ENCODE measurements at places on chromosomes 3 and 15.

DNA sequence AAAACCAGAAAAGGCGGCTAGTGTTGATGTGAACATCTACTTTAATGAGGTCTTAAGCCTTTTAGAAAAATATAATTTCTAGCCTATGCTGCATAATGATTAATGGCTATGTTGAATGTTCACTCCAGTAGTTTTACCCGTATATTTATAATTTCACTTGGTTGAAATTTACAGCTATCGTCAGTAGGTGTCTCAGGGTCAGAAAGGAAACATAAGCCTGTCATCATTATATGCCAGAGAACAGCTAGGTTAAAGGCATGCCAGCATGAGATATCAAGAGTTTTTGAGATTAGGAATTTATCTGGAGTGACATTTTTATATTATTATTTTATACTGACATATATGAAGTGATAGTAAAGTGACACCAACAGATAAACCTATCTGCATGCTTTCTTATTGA lies 904.1 kb downstream of the OTOL1 start:
- DNase-seq = no peak

GRCh38 chr3:2714834-2715233 lies 395.3 kb downstream of the IL5RA start:
- DNase-seq = no peak

DNA sequence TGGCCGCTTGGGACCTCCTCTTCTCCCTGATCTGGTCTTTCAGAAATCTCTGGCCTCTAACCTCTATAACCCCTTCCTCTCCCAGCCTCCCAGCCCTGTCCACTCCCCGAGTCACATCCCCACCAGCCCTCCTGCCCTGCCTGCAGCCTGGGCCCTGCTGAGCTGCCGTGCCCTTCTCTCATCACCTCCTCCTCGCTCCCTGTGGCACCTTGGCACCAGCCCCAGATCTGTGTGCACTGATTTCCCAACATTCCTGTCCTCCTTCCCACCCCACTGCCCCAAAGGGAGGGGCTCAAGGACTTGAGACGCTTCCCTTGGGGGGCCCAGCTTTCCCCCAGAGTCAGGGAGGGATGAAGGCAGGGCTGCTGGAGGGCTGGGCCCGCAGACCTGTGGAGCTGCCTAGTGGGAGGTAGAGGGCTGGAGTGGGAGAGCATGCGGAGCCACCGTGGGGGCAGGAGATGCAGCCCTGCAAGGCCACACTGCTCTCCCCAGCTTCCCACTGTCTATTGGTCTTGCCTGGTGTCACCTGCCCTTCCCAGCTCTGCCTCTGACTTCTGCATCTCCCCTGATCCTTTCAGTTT lies 42.7 kb downstream of the EXOG start:
- DNase-seq = no peak

GRCh38 chr3:23728601-23729117 lies 77.1 kb upstream of the UBE2E1 start:
- DNase-seq = no peak

- DNase-seq = no peak
Observed at GRCh38 chr3:156404217-156404616, 150.7 kb downstream of the SSR3 start.

DNA sequence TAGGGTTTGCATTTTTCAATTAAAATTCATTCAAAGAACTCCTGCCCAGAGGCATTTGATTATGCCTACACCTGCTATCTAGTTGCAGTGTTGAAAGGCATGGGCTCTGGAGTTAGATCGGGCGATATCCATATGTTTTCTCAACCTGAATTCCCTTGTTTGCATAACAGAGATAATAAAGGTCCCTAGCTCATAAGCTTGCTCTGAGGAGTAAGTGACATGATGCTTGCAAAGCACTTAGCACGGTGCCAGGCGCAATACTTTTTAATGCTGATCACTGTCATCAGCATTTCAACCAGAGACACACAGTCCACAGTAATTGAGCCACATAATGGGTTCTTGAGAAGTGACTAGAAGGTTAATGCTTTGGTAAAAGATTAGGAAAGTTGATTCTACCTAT lies 106.3 kb upstream of the SAMMSON start:
- no peak for DNase-seq

DNA sequence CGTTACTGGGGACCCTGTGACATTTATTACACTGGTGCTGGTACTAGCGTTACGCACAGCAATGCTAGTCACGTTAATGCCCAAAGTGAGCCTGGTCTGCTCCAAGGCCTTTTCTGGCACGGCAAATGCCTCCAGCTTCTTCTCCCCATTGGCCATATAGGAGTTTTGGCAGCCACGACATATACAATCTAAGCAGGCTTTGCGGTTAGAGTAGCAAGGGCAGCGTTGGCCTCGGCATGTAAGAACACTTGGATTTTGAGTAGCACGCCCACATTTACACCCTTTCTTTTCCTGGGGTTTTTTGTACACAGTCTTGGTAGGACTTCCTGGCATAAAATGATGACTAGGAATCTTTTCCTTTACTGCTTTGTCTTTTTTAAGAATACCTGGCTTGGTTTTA lies 44.9 kb downstream of the MSL2 start:
- no peak for DNase-seq

DNA sequence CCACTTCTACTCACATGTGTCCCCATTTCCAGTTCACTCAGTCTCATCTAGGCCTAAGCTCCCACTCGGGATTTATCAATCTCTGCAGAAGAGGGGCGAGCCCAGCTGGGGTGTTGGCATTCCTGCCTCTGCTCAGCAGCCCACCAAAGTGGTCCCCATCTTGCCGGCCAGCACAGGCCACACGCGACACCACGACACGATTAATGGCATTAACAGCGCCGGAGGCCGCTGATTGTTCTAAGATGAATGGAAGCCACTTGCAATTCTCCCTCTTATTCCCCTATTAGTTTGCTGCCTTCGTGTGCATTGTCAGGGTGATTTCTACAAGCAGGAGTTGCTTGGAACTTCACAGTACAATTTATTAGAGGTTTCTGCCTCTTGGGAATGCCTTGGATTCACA lies 477.3 kb downstream of the SHQ1 start:
- DNase-seq = no peak

DNA sequence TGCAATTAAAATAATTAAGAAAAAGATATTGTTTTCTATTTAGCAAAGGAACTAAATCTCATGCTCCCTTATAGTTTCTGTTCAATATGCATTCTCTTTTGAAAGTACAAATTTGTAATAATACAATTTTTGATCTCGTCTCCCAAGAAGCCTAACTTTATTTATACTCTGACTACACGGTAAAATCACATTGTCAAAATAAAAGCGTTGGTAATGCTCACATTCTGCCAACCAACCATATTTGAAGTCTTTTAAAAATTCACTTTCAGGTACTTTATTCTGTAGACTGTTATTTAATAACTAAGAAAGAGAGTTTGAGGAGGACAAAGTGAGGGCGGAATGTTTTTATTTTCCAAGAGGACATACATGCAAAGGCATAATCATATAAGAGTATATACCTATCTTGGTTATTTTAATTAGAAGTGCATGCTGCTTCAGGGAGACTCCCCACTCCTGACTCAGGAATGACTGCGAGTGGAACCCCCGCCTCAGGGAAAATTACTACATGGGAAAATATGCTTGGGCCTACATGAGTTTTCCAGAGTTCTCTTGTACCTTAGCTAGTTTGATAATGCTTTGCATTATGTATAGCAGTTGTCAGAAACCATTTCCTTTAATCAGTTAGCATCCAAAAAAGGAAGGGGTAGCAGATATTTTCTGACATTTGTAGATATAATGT lies 19.3 kb downstream of the MBNL1 start:
- DNase-seq = no peak

- no peak for DNase-seq
Observed at GRCh38 chr3:148528024-148528423, 169.7 kb upstream of the AGTR1 start.

DNA sequence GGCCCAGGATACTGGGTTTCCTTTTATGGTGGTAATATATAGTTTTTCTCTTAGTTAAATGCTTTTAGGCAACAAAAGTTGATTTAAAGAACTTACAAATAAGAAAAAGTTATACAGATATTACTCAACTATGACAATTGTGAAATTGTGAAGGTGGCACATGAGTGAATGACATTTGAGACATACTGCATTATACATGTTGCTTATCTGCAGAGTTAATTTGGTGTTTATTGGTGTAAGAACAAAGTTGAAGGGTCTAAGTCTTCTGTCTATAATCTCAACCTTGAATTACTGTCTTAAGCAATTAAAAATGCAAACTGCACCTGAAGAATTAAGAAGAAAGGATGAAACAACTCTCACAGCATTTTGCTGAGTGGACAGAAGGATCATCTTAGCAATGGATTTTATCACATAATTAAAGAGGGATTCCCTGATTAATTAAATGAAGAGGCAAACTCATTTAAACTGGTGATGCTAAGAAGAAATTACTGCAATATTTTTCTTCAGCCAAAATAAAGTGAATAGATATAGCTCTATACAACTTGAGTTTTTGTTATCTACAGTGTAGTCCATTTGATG lies 298.9 kb upstream of the TGFBR2 start:
- DNase-seq = no peak

DNA sequence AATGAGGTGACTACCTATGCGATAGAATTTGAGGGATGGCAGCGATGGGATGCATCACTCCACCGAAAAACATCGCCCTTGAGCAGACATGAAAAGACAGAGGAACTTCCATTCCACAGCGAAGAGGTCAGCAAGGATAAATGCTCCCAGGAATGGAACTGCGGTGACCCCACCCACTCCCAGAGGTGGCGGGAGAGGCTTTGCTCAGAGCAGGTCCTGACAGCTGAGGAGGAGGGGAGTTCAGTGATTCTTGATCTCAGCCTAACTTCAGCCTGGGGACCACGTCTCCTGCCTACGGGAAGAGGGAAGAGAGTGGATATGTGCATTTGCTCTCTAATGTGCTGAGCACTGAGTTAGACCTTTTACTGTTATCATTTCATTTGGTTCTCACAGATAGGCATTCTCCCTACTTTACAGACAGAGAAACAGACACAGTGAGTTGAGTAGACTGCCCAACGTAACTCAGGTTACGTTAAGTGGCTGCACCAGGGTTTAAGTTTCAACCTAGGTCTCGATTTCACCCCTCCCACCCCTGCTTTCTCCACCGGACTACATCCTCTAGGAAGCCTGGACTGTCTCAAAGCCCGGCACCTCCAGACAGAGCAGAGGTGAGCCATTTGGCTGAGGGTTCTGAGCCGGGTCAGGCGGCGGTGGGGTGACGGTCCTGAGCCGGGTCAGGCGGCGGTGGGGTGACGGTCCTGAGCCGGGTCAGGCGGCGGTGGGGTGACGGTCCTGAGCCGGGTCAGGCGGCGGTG lies 170.0 kb downstream of the RAB11A start:
- DNase-seq = no peak

GRCh38 chr3:116440196-116440595 lies 5.1 kb downstream of the LSAMP start:
- no peak for DNase-seq

GRCh38 chr3:45051685-45052084 lies 25.6 kb downstream of the CLEC3B start:
- DNase-seq = no peak

DNA sequence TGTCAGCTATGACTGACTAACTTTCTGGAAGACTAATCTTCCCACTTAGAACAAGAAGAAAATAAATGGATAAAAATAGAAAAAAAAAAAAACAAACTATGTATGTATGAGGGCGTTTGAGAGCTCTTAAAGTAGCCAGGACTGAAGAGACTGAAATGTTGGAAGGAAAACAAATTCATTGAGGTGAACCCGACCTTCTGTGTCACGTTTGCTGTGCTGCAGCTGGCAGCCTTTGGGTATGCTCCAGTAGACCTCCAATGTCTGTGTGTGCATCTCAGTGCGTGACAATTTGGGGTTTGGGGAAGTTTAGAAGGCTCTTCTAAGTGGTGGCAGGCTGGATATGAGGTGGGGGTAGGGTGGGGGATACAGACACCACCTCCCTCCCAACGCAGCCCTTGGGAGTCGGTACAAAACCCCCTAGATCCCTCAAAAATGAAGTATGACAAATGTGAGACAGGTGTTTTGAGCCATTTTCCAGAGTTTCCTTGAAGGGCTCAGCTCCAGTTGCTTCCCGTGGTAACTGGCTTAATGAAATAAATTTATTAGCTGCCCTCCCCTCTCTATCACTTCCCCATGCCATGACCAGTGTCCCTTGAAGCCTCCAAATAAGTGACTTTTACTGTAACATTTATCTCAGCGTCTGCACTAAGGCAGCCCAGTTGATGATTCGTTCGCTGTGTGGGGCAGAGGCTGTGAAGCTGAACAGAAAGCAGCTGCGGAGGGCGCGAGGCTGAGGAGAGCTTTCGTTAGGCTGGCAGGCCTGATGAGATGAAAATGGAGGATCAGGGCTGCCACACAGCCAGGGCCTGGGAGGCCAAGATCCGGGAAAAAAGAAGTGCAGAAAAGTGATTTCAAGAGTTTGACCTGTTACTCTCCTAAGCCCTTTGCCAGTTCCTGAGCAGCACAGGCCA lies 34.9 kb upstream of the GABRB3 start:
- DNase-seq = no peak

DNA sequence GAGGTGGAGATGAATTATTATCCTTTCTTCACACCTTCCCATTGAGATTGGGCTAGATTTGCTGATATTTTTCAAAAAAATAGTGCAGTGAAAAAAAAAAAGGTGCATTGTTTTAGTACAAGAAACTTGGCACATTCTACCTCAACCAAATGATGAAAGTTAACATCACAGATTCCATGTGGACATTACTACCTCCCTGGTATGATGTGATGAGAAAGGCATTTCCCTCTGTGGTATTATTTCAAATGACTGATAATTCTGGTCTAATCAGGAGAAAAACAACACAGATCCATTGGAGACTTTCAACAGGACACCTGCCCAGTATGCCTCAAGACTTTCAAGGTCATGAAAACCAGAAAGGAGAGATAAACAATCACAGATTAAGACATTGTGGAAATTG lies 313.4 kb downstream of the BCHE start:
- no peak for DNase-seq

- no peak for DNase-seq
Observed at GRCh38 chr3:76943058-76943457, 96.8 kb upstream of the ROBO2 start.

DNA sequence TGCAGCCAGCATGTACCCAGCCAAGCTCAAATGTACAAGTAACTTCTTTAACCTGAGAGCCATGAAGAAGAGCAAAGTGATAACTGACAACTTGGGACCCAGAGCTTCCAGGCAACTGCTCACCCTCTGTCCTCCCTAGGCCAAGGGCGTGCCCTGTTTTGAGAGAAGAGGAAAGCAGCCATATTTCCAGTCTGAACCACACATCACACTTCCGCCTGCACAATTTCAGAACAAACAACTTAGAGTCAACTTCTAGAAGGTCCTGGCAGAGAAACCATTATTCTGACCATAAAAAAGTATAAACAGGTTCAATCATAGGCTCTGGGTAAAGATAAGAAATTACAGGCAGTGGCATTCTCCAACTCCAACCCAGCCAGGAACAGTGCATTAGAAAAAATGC lies 50.1 kb downstream of the ITGB5 start:
- no peak for DNase-seq

- no peak for DNase-seq
Observed at GRCh38 chr3:24548278-24548677, 53.6 kb upstream of the THRB start.

GRCh38 chr3:72962317-72962716 lies 34.3 kb upstream of the PPP4R2 start:
- no peak for DNase-seq

- no peak for DNase-seq
Observed at GRCh38 chr15:45729141-45729540, 94.3 kb downstream of the SQOR start.
